ENCODE measurements at places on chromosomes 5 and 9.

GRCh38 chr9:94800424-94801117, 74.1 kb downstream of the AOPEP start:
- no peak for DNase-seq

GRCh38 chr9:109469646-109470358, 28.3 kb downstream of the PTPN3 start:
- DNase-seq: peak; percentile 67

- no peak for DNase-seq
These were observed 34.5 kb downstream of the NIPSNAP3B start for GRCh38 chr9:104798209-104798995.

DNA sequence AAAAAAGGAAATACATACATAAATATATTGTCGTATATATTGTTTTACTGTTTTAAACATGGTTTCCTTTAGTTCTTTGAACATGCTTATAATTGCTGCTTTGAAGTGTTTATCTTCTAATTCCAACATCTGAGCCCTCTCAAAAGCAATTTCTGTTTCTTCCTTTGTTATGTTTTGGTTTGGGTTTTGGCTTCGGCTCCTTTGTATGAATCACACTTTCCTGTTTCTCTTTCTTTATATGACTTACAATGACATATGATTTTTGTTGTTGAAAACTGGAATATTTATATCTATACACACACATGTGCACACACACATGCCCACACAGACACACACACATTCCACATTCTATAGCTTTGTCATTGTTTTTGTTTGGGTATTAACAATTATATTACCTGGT, 1206.7 kb downstream of the CDH12 start:
- DNase-seq: no peak

DNA sequence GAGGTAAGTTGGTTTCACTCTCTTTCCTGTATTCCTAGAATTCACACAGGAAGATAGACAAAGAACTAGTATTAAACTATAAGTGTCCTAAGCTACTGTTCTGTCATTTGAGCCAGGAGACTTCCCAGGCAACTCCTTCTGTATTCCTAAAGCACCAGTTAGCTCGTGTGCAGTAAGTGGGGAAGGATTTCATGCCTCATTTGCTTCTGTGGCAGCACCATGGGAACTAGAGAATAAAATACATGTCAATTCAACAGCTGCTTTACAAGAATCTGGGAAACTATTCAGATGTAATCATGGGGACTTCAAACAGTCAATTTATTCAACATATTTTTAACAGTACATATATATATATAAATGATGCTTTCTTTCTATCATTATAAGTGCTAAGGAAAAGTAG, 762.3 kb downstream of the PRELID2 start:
- DNase-seq: no peak

DNA sequence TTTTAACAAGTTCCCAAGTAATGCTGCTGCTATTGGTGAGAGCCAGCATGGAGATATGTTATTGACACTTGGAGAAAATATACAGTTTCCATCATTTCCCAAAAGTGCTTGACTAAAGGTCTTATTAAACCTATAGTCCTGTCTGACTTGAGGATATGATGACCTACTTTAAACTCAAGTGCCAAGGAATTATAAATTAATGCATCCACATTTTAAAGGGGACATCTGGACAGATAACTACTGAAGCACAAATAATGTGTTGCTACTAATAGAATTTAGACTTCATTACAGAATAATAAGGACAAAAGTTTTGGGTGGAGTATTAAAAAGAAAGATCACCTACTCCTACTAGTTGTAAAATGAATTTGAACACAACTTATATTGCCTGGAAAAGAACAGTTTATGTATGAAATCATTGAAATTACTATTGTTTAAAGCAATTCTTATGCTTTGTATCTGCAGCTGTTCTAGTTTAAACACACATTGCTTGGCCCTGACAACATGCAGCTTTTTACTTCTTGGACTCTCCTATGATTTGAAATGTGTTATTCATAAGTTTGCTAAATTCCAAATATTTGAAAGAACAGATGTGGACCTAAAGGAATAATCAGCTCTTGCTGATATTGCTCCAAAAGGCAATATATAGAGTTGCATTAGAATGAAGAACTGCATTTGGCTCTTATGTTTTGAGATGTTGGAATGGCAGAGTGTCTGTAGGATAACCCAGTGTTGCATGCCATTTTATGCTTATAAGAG, 73.4 kb downstream of the SGCD start:
- no peak for DNase-seq

- no peak for DNase-seq
These were observed 421.3 kb downstream of the BNC2 start for GRCh38 chr9:16449076-16449730.

GRCh38 chr9:1738511-1739100, 276.5 kb upstream of the SMARCA2 start:
- no peak for DNase-seq

GRCh38 chr9:127905788-127906191, 6.4 kb upstream of the ST6GALNAC6 start:
- DNase-seq: peak; percentile 70

DNA sequence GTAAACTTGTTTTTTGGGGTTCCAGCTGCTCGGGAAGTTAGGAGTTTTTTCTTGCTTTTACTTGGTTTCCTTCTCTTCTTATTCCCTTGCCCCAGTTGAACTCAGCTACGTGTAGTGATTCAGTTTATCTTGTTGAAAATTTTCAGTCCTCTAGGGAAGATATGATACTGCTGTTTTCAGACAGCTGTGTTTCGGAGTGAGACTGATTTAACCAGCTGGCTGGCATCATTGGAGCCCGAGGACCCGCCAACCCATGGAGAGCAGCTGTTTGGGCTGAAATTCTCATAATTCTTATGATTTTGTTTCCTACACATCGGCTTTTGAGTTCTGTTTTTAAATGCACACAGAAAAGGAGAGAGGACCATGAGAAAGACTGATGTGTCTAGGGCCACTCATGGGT, 271.5 kb downstream of the NR3C1 start:
- DNase-seq: no peak

DNA sequence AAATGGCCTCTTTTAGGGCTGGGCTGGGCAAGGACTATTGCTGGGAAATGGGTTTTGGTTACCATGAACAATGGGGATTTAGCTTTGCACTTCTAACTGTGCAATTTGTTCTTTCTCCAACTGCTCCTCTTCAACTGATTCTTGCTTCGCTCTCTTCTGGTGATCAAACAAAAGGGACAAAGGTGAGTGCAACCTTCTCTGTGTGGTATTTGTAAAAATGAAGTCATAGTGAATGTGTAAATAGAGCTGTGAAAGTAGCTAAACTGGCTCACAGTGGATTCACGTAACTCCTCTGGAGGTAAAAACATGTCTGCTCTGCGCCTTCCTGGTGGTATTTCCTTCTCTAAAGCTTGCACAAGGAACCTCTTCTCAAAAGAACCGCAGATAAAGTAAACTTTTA, 20.9 kb upstream of the SPINK14 start:
- DNase-seq: no peak

DNA sequence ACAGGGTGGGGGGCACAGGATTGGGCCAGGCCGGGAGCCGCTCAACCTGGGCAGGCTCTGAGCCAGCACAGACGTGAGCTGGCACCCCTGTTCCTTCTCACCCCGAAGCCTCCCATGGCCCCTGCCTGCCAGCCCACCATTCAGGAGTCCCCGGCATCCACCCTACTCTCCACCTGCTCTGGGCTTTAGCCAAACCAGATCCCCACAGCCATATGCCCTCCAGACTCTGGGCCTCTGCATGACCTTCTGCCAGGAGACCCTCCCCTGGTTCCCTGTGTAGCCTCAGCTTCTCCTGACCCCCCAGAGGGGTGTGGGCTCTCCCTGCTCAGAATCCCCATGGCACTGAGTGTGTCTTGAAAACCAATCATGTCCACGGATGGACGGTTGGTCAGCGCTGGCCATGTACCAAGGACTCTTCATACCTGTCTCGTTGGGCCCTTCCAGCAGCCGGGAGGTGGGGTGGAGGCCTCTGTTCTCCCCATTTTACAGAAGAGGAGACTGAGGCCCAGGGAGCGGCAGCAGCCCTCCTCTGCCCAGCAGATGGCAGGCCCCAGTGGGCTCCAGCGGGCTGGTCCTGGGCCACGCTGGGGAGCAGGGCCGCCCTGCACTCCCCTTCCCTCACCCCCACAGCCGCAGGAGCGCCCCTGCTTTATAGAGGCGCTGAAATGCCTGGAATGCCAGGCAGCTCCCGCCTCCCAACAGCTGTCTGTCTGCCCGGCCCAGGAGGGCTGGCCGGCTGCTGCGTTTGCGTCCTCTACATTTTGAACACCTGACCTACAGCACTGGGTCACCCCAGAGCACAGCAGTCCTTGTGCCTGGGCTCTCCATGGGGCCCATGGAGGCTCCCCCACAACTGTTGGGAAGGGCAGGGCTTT, 3.5 kb upstream of the MYMK start:
- DNase-seq: no peak

DNA sequence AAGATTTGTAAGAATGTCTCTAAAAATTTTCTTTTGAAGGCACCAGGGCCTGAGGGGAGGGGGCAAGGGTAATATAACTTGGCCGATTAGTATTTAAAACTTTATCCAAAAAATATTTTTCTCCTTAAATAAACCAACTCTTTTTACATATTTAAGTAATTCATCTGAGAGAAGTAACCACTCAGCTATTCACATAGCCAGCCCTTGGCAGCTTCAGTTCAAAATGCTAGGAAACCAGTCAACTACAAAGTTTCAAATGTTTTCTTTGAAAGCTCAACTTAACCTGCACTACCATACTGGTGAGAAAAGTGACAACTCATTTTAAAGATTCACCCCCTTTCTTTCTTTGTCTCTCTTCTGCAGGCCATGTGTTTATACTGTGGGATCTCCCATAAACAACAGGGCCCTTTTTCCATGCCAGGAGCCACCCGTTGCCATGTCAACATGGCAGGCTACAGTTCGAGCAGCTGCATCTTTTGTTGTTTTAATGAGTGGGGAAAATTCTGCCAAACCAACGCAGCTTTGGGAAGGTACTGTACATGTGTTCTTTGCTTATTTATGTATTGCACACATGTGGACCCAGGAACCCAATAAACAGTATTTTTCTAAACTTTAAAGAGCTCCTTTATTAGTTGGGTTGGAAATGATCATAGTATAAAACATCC, 46.3 kb downstream of the AOPEP start:
- DNase-seq: no peak

DNA sequence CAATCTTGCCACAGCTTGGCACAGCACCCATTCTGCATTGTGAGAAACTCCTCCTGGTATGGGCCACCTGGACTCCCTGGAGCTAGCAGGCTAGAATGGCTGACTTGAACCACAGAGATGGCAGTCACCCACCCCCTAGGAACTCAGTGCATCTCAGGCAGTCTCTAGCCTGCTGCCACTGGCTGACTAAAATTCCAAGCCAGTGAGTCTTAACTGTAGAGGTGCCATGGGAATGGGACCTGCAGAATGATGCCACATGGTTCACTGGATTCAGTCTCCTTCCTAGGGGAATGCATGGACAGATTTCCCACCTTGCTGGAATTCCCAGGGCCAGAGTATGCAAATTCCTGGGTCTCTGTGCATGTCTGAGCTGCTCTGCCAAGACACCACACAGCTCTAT, 382.9 kb downstream of the MAN2A1 start:
- no peak for DNase-seq

GRCh38 chr5:113099822-113100221, 123.2 kb downstream of the DCP2 start:
- no peak for DNase-seq

GRCh38 chr9:35646153-35646532, 4.6 kb downstream of the SIT1 start:
- DNase-seq: no peak

Data from stimulated activated CD4-positive, alpha-beta T cell treated with anti-CD3 and anti-CD28 coated beads, Interleukin-4, amount 100 ng/mL, for 24 hours (primary cell).